Activated naive CD8-positive, alpha-beta T cell treated with anti-CD3 and anti-CD28 coated beads, Interleukin-2, amount 10 ng/mL, durations not matched to agents 7 days and 5 days (primary cell): ENCODE measurements at places on chromosomes 5 and 9. TPM values are rescaled to one million over a fixed set of nuclear protein-coding genes. Genes with fewer than 3 reads are reported as not detected.

OR1Q1 gene
- not detected for total RNA-seq

HAVCR2 gene
- 76.9 TPM for total RNA-seq

ENG gene
- 20.1 TPM for total RNA-seq

GABRA6 gene
- total RNA-seq = not detected

DNA sequence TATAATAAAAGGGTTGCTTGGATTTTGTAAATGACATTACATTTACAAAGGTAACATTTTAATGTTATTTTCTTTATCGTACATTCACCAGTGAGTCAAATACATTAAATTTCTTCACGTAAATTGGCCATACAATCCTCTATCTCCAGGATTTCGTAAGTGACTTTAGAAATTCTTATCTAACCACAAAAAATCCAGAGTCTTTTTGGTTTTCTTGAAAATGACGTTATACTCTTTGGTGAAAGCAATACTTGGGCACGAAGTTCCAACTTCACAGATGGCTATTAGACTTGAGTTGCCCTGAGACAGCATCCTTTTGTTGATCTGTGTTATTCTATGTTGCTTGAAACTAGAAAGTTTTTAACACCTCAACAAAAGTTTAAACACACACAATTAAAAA, 87.4 kb upstream of the CDH10 start:
- H3K4me3 ChIP-seq = no peak overlapping the region
- H3K4me1 ChIP-seq = no peaks in the 10 kb centered on the region
- DNase-seq = no peak
- no peak overlapping the region for H3K27ac ChIP-seq
- H3K36me3 ChIP-seq = no peaks in the 10 kb centered on the region

CAMK4 gene
- total RNA-seq = 132 TPM

ORM2 gene
- not detected for total RNA-seq

GRCh38 chr9:34490360-34490759, 31.8 kb downstream of the DNAI1 start:
- H3K4me3 ChIP-seq = no peak overlapping the region
- peaks cover 1% of the 10 kb centered on the region for H3K4me1 ChIP-seq
- H3K27ac ChIP-seq = no peak overlapping the region
- no peak for DNase-seq
- peaks cover 13% of the 10 kb centered on the region for H3K27me3 ChIP-seq

GRCh38 chr9:1051584-1052275, 1.6 kb downstream of the DMRT2 start:
- H3K27me3 ChIP-seq = peaks cover 93% of the 10 kb centered on the region
- peak overlapping the region; percentile 61 for H3K4me3 ChIP-seq
- DNase-seq = peak; percentile 52
- H3K36me3 ChIP-seq = peaks cover 6% of the 10 kb centered on the region
- H3K27ac ChIP-seq = no peak overlapping the region
- peaks cover 32% of the 10 kb centered on the region for H3K4me1 ChIP-seq

DNA sequence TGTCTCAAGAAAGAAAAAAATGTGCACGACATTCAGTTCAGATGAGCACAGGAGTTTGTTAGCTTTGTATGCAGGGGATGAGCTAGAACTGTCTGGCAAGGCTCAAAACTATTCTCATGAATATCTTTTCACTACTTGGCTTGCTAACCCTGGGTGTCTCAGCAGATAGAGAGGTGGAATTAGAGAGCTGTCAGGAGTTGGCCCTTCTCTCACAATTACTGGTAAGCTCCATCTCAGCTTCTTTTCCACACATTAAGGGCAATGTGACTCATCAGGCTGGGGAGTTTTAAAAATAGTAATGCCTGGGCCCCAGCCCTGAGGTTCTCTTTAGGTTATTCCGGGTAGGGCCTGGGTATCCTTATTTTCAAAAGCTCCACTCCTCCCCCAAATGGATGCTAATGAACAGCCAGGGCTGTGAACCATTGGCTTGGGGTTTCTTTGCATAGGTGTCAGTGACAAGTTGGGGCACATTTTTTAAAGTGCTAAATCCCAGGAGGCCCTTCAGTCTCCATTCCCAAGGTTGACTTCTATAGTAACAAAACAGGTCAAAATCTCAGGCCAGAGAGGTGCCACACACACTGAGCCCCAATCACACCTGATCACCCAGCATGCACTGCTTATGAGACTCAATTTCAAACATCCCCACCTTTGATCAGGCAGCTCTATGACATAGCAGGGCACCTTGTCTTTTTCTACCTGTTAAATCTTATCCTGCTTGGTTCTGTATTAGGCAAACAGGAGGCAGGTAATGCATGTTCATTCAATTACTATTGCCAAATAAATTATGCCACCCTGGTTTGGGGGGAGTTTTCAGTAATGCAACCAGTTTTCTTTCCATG, 239.7 kb upstream of the DAP start:
- H3K4me1 ChIP-seq = no peaks in the 10 kb centered on the region
- H3K27ac ChIP-seq = no peak overlapping the region
- no peak for DNase-seq
- H3K4me3 ChIP-seq = no peak overlapping the region
- peaks cover 8% of the 10 kb centered on the region for H3K27me3 ChIP-seq

DNA sequence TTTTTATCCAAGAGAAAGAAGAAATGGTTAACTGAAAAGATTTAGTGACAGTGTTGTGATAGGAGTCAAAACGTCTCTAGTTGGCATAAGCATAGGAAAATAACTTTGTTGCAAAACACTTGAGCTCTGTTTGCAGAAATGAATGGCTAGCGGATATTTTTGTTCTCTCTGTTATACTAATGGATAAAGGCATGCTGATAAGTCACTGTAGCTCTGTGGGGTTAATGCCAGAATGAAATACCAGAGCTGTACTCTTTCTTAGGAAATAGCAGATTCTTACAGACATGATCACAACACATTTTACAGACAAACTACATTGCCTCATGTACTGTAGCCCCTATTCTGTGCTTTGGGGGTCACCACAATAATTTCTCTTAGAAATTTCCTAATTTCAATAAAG, 202.8 kb downstream of the DMRTA1 start:
- DNase-seq = no peak
- H3K27ac ChIP-seq = no peak overlapping the region
- no peaks in the 10 kb centered on the region for H3K27me3 ChIP-seq
- H3K36me3 ChIP-seq = no peaks in the 10 kb centered on the region

DNA sequence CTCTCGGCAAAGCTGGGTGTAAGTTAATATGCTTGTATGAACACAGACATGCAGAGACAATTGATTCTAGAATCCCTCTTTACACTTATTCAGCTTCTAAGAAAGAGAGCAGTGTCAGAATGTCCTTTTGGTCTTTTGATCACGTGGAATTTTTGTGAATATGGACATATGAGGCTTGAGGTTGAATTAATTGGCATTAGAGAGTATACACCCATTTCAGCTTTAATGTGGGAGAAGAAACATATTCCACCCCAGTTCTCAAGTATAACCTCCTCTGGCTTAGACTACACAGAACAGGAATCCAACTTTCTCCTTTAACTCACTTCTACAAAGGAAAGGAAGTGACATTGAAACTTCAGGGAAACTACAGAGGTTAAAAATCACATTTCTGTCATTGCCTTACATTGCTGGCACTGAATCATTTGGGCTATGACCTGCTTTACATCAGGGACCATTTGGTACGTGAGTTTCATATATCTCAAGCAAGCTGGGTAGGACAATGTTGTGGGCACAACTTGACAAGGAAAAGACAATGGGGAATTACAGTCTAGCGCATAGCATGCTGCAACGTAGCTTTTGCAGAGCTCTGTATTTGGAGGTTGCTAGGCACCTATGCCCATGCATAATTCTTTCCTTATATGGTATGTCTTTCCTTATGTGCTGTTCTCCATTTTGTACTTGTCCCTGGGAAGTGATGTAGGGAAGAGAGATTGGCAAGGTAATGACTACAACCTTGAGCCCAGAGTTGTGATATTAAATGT, 19.5 kb downstream of the DAB2 start:
- no peak for DNase-seq
- no peak overlapping the region for H3K27ac ChIP-seq
- H3K4me1 ChIP-seq = no peaks in the 10 kb centered on the region
- H3K36me3 ChIP-seq = no peaks in the 10 kb centered on the region
- H3K27me3 ChIP-seq = peaks cover 5% of the 10 kb centered on the region

DNA sequence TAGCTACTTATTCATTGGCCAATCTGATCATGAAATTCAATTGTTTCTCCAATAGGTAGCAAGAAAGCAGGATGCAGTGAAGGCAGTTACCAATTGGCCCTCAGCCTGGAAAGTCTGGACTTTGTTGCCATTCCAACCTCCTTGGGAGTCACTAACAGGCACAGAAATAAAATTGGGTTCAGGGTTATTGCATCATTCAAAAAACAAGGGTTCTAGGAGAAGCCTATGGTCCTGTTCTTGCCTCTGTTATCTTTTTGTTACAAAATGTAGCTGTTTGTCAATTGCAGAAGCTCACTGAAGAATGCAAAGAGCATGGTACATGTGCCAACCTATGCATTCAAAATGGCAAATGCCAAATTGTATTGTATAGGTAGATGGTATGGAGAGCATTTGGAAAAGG, 51.0 kb upstream of the CCNG1 start:
- no peaks in the 10 kb centered on the region for H3K36me3 ChIP-seq
- H3K4me3 ChIP-seq = no peak overlapping the region
- no peak for DNase-seq
- H3K4me1 ChIP-seq = no peaks in the 10 kb centered on the region
- no peak overlapping the region for H3K27ac ChIP-seq

AQP7 gene
- not detected for total RNA-seq

DNA sequence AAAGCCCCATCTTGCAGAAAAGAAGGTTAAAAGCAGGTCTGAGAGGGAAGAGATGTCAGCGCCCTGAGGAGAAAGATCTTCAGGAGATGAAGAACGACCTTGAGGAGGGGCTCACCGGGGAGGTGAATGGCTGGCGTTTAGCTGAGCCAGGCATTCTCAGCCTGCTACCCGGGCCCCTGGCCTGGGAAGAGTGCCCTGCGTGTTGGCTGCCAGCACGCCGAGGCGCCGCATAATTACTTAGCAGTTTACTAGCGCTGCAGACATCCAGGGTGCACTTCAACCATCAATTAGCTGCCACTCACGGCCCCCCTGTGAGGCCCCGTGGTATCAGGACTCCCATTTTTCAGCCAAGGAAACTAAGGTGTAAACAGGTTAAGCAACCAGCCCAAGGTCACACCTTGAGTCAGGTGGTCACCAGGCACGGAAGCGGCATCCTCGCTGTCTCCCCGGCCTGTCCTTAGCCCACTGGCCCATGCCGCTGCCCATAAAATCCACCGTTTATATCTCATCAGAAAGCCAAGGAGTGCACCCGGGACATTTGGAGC, 551.9 kb downstream of the BNC2 start:
- H3K27me3 ChIP-seq = no peaks in the 10 kb centered on the region
- H3K4me3 ChIP-seq = no peak overlapping the region
- DNase-seq = no peak
- no peaks in the 10 kb centered on the region for H3K36me3 ChIP-seq
- no peaks in the 10 kb centered on the region for H3K4me1 ChIP-seq
